ENCODE measurements at places on chromosomes 1 and 21.

DNA sequence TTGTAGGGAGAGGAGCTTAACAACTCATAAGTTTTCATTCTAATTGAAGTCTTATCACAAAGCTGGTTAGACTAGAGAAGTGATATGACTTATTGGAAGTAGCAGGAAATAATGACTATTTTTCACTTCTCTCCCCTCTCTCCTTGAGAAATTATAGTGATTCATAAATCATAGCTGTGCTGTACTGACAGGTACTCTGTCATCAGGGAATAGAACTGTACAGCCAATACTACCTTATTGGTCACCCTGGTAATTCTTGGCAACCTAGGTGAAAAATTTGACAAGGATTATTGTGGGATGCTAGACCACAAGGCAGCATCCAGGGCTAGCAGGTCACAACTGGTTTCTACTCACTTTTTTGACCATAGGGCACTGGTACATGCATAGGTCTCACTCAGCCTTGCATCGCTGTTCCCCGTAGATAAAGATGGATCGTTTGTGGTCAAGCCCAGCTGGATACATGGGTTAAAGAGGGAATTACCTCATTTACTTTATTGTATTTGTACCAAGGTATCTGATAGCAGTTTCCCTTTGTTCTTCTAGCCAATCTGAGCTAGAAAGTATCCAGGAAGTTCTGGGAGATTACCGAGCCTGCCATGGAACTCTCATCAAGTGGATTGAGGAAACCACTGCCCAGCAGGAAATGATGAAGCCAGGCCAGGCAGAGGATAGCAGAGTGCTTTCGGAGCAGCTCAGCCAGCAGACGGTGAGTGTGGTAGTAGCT, 113.6 kb downstream of the MACF1 start:
- DNase-seq: no peak

DNA sequence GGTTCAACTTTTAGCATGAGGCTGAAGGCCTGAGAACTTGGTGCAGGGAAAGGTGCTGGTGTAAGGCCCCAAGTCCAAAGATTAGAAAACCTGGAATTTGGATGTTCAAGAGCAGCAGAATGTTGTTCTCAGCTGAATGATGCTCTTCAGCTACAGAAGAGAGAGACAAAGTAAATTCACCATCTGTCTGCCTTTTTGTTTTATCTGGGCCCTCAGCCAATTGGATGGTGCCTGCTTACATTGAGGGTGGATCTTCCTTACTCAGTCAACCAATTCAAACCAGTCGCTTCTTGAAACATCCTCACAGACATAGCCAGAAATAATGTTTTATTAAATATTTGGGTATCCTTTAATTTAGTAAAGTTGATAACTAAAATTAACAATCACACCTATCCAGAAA, 748.2 kb upstream of the ADAMTS5 start:
- DNase-seq: no peak

DNA sequence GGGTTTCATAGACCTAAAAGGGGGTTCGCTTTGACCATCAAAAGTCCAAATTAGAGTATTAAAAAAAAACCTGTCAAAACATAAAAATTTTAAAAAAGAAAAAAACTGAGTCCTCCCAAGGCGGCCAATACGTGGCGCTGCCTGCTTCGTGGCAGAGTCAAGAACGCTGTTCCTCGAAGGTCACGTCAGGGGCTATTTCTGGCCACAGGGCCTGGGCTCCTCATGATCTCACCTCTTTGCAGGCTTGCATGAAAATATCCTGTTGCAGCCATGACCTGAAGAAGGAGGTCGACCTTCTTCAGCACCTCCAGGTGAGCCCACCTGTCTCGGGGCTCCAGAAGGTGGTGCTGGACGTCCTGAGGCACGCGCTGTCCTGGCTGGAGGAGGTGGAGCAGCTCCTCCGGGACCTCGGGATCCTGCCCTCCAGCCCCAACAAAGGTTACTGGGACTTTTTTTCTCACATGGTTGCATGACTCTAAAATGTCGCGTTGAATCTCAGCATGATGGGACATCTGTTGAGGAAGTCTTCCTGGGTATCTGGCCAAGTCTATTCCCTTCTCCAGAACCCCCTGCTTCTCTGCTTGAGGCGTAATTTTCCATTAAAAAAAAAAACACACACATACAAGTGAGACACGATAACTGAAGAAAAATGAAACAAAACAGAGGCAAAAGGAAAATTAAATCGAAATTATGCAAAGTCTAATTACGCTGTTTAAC, 80.4 kb upstream of the EFHD2 start:
- DNase-seq: no peak

GRCh38 chr1:31116022-31116421, 50.5 kb upstream of the PUM1 start:
- DNase-seq: no peak

GRCh38 chr1:82388679-82389078, 587.9 kb downstream of the ADGRL2 start:
- DNase-seq: no peak

DNA sequence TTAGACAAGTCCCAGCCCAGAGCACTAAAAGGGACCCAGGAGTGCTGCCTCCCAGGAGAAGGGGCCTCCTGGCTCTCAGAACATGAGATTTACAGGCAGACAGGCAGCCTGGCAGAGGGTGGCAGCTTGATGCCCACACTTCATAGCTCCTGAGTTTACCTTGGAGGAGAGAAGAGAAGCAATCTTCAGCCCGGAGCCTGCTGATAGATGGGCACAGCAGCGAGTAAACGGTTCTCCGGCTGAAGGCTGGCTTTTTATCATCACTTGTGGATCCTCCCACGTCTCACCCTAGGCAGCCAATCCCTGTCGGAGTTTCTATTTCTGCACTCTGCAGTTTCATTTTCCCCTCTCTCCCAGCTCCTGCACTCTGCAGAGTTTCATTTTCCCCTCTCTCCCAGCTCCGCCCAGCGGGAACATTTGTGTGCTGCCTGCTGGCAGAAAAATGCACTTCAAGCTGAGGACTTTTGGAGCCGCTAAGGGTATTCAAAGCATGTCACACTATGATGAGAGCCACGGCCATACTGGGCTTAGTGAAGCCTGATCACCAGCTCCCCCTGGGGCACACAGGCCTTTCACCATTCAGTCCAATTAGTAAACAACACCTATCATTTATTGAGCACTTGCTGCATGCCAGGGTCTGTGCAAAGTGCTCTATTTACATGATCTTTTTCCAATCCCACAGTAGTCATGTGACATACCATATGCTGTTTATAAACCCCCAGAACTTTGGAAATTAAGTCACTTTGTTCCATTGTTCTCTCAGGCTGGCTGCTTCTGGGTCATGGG, at the start of gene IFI6:
Gene IFI6 (minus strand): TSS at position 229 of the 786 bp plus-strand sequence. CDS start 2,878 bp downstream, outside the sequence.
- peak; percentile 92 for DNase-seq

DNA sequence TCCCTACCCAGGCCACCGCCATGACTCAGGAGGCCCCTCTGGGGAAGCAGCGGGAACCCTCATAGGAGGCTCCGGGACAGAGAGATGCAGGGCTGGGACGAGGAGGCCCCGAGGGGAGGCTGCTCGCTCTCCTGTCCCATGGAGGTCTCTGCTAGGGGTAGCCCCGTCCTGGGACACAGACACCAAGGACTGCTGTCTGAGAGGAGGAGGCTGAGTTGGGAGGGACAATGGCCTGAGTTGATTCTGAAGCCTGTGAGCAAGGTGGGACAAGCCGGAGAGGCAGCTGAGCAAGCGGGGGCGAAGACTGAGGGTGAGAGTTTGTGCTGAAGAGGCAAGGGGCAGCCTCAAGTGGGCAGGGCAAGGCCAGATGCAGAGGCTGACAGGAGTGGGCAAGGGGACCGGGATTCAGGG, 17.4 kb downstream of the SLC27A3 start:
- no peak for DNase-seq

GRCh38 chr1:85360730-85361493, 84.5 kb upstream of the BCL10 start:
- DNase-seq: no peak

All from activated CD4-positive, alpha-beta T cell treated with anti-CD3 and anti-CD28 coated beads, Interleukin-2, amount 10 ng/mL, durations not matched to agents 7 days and 5 days (primary cell).